CD4-positive, alpha-beta memory T cell (primary cell): ENCODE measurements at places on chromosomes 2 and 18. TPM values are rescaled to one million over a fixed set of nuclear protein-coding genes. Genes with fewer than 3 reads are reported as not detected.

- no peak for DNase-seq
These were observed 47.3 kb upstream of the B3GNT7 start for GRCh38 chr2:231348173-231348572.

DNA sequence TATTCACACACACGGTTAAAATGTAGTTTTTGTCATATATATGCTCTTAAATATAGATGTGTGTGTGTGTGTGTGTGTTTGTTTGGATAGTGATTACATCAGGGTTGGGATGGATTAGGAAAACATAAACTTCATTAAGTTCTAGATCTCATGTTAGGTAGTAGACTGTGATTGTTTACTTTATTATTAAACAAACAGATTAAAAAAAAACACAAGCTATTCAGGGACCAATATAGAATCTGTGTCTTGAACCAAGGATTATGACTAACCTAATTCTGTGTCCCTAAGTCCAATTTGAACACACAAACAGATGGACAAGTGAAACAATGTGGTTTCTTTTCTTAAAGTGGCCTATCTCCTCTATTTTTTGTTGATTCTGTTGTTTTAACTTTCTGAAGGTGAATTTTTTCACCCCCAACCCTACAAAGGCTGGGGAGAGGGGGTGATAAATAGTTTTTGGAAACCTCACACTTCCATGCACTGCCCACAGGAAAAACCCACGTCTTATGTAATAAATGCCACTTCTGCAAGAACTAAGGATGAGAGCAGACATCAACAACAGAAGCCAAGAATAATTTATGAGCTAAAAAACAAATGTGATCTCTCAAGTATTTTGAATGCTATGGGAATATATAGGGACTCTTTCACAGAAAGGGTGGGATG, 40.7 kb downstream of the IL1R2 start:
- DNase-seq, result no peak

DNA sequence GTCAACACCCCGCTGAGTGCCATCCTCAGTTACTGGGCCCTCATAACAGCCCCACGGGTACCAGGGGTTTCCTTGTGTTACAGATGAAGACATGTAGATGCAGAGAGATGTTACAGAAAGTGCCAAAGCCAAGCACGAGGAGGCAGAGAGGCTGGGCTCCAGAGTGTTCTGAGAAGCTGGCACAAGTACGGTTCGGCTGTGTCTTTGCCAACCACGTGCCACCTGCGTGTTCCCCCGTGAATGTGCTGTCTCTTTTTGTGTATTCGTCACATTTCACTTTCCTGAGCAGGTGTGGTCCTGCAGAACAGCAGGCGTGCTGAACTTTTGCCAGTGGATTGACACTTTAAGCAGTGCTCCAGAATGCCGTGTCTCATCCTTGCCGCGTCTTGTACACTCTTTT, 124.6 kb downstream of the NCK2 start:
- no peak for DNase-seq

GRCh38 chr2:32755666-32756065, 127.8 kb downstream of the TTC27 start:
- DNase-seq, result no peak

- no peak for DNase-seq
These were observed 8.8 kb downstream of the RPL37A start for GRCh38 chr2:216507220-216508160.

DNA sequence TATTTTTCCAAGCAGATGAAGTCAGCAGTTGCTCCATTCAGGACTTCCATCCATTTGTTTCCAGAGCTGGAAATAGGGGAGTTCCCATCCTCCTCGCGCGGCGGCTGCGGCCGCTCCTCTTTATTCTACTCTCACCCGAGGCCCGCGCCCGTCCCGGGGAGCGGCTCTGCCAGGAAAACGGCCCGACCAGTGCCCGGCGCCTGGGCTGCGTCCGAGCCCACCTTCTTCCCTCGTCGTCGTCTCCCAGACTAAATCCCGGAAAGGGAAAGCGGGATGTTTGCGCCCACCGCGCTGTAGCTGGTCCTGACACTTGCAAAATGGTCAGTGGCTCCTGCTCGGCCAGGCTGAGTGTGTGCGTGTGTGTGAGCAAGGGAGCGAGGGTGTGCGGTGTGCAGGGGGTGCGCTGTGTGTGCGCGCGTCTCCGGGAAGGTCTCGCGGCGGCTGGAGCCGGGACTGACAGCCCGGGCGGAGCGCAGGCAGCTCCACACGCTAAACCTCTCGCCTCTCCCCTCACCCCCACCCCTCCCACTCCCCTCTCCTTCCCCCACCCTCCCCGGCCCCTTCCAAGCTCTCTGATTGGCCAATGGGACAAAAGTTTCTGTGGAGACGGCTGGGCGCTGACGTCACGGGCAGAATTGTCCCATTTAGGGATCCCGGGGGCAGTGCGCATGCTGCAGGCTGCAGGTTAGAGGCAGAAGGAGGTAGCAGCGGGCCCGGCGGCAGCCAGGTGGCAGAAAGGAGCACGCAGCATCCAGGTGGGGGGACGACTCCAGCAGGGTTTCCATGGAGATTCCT, at the start of gene NOL4:
Gene NOL4 (minus strand): TSS at position 491 of the 795 bp plus-strand sequence. CDS start 1,660 bp downstream, outside the sequence.
- DNase-seq, result no peak

DNA sequence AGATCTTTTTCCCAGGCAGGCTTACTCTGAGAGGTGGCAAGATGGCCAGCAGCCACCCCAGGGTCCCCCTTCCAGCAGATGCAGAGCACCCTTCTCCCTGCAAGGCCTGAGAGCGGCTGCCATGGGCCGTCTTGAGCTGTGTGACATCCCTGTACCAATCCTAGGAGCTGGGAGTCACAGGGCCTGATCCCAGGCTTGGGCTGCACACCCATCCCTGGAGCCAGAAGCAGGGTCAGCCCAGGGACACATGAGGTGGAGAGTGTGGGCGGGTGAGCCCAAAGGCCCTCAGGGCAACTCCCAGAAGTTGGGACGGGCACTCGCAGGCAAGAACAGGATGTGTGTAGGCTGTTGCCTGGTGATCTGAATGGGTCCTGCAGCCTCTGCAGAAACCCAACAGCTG, 40.5 kb downstream of the CROCC2 start:
- DNase-seq, result no peak

DNA sequence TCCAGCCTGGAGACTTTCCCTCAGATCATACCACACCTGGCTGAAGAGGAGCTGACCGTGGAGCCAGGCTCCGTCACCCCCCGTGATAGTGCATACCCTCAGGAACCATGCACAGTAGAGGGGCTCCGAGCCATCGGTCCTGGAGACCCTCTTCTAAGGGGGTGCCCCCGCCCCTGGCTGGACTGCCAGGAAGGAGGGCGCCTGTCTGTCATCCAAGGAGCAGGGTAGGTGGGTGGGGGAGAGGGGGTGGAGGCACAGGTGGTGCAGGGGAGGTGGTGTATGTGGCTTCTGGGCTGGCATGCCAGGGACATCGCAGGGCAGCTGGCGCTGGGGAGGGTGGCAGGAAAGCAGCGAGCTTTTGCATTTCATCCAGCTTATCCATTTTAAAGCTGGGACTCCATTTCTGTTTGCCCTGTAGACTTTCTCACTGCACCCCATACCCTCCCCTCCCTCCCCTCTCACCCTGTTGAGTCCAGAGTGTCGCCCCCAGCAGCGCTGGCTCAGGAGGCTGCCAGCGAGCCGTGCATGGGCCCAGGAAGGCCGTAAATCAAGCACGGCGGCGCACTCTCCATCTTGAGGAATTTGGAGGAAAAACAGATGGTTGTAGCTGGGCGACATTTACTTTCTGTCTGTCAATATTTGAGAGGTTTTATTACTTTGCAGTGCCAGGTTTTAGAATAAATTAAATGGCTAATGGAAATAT, 56.2 kb upstream of the HS6ST1 start:
- no peak for DNase-seq

DNA sequence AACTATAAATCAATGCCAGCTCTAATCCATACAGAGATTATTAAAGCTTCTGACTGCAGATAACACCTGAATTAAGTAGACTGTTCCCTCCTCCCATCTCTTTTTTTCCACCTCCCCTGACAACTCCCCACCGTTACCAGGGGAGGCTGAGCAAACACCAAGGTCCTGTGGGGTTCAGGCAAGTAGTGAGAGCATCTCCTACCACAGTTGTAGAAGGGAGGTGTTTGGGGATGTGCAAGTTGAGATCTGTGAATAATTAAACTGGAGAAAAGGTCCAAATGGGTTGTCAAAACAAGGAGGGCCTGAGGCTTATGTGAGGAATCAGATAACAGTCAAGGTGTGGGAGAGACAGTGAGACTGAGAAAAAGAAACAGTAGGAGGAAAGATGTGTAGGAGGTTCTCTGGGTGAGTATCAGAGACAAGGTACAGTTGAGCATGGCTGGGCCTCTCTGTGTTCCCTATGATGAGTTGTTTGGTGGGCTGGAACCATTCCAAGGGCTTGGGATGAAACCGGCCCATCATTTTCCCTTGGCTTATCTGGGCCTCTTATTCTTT, 194.6 kb downstream of the CYRIA start:
- DNase-seq, result no peak

DNA sequence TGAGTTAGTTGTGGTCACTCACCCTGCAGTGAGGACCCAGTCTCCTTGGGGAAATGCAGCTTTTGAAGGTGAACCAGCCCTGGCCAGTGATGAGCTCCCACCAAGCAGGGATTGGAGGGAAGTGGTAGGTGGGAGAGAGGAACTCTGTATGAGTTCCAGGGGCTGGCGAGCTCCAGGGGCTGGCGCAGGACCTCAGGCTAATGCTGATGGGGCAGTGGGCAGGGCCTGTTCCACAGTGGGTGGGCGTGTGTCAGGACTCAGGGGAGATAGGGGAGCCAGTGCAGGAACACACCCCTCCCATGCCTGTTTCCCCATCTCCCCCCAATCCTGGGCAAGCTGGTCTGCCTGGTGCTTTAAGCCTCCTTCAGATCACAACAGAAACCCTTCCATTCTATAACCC, 208.4 kb downstream of the DYSF start:
- DNase-seq, result no peak

GRCh38 chr18:4994710-4995109, 202.3 kb downstream of the AKAIN1 start:
- no peak for DNase-seq

- no peak for DNase-seq
These were observed 224.1 kb upstream of the CCDC150 start for GRCh38 chr2:196415384-196415783.

ABCB11 gene
- not detected for polyA plus RNA-seq

GBX2 gene
- polyA plus RNA-seq, result not detected

UGGT1 gene
- polyA plus RNA-seq, result 6.5 TPM

CFC1 gene
- polyA plus RNA-seq, result not detected
